COR-L47 (cell line): ENCODE measurements at places on chromosomes 6 and 20.
A peak's percentile ranks its signal among the peaks of the same experiment; 100 is the strongest.

DNA sequence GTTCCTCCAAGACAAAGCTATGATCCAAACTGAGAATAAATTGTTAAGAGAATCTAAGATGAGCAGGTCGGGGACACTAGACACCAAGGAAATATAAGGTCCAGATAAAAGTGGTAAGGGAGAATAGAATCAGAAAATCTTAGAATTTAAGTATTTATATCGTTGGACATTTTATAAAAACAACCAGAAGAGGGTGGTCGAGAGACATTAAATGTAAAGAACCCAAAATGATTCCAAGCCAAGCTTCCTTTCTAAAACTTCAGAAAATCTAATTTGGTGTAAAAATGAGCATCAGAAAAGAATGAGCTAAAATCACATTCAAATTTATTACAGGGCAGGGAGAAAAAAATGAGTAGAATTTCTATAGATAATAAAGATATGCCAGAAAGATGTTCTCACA, 97.8 kb upstream of the OGFRL1 start:
- peak; percentile 46 for DNase-seq

- DNase-seq = no peak
Measured at GRCh38 chr6:7992002-7992815, 72.0 kb downstream of the BLOC1S5 start.

GRCh38 chr6:110703906-110704594, 111.2 kb downstream of the CDK19 start:
- no peak for DNase-seq

DNA sequence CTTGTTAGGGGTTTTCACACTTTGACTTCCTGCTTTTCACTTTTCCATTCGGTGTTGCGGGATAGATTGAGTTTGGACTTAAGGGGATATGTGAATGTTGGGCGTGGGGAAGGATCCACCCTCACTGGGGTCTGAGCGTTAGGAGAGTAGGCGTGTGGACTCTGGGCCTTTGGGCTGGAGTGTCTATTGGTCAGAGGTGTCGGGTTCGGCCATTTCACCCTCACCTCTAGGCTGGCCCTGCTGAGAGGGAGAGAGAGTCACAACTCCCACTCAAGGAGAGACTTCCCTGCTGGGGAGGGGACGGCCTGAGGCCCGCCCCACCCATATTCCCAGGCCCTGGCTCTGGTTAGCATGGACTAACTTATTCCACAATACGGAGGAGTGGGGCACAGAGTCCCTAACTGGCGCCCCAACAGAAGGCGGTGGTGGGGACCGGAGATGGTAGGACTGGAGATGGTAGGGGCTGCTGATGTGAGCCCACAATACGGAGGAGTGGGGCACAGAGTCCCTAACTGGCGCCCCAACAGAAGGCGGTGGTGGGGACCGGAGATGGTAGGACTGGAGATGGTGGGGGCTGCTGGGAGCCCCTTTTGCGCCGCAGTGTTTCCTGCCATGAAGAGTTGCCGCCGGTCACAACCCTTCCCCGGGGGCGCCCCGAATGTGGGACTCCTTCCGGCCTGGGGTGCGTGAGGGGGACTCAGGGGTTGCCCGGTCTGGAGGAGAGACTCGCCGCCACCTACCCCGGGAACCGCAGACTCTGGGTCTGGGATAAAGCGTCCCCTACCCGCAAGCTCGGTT, 1.4 kb upstream of the PTPRA start:
- DNase-seq = no peak

DNA sequence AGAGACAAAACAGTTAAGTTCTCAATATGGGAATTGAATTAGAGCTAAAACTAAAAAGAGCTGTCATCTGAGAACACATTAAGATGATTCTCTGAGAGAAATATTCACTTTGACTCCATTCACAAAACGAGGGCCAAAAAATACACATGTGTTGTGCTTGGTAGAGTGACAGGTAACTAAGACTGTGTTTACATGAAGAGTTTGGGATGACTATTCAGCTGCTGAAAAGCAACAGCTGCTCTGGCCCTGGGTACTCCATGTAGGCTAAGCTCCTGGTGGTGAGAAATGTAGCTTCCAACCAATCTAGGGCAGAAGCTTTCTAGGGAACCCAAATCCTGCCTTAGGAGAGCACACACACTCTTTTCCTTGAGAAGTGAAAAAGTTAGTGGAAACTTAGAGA, 184.5 kb downstream of the COL21A1 start:
- DNase-seq = no peak

DNA sequence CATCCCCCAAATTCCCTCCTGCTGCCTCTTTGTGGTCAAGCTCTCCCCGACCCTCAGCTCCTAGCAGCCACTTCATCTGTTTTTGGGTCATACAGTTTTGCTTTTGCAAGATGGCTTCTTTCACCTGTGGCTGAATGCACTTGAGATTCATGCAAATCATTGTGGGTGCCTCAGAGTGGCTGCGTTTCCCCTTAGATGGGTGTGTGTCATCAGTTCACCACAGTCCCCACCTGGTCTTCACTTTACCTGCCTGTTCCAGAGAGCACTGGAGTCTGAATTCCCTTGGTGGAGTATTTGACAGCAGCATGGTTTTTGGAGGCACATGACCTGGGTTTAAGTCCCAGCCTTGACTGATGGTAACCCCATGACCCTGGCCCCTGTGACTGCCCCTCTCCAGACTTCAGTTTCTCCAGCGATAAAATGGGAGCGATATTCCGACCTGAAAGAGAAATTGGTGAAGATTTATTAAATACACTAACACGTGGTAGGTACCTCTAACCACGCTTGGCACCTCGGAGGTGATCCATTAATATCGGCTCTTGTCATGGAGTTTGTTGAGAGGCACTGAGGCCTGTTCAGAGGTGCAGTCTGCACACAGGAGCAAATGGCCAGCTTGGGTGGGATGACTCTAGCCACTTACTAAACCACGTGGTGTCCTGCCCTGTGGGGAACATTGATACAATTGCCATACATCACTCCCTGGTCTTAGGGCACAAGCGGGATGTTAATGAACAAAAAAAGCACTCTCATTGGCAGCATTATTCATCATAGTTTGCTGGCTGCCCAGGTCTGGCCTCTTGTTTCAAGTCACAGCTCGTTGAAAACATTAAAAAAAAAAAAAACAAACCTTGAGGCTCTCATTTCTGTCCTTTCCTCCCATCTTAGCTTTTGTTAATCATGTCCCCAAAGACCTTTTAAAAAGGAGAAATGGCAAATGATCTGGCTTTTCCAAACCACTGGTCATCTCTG, 167.2 kb upstream of the KCNG1 start:
- no peak for DNase-seq

DNA sequence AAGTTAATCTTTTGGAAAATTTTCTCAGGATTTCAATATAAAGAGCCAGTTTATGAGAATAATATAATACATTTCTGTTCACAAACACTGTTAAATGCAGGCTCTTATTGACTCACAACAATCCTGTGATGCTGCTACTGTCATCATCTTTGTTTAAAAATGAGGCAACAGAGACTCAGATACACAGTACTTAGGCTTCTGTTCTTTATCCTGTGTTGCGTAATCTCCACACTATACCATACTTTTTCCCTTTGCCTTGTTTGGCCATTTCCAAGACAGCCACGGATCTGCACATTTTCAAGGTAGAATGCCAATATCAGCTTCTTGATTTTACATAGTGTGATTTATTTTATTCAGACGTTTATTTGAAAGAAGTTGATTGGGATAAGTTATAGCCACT, 699.0 kb upstream of the CITED2 start:
- no peak for DNase-seq

- peak; percentile 39 for DNase-seq
Measured at GRCh38 chr20:956330-956951, 40.3 kb upstream of the ANGPT4 start.

DNA sequence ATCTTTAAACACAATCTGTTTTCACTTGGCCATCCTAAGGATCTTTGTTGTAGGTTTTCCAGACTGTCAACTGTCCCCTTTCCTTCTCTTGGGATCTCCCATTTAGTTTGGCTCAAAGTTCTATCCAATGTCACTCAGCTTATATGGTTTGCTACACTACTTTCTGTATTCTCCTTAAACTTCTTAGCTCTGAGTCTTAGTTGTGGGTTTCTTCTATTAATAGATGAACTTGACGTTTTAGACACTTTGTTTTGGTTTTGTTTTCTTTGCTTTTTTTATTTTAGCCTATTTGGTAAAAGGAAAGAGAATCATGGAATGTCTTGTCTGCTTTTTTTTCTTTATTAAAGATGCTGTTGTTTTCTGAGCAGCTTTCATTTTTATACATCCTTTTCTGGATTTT, 11.4 kb downstream of the RMND1 start:
- DNase-seq = no peak

DNA sequence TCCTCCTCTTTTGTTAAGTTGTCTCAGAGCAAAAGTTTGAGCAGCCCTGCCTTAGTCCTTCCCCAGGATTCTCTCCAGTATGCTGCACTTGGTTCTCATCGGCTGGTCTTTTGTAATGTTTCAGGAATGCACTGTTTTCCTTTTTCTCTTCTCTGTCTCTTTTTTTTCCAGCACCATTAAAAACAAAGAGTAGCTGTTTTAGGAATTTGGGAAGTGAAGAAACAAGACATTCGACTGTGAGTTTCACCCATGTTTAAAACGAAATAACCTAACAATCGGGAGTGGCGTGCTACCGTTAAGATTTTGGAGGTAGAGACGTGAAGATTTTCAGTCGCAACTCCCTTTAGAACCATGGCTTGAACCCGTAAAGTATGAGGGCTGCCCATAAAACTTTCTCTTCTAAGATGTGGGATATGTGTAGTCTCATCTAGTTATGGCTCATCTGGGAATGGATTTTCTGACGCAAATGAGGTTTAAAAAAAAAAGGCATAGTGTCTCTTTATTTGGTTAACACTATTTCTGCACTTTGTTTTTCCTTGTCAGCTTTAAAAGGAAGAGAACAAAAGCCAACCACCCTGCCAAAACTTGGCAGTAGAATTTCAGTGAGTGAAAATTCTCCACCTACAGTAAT, 35.9 kb upstream of the RAB23 start:
- DNase-seq = no peak

GRCh38 chr6:124400261-124400999, 561.8 kb upstream of the RNF217 start:
- DNase-seq = no peak
